ENCODE measurements at places on chromosomes 16 and 17.

- no peak for DNase-seq
These were observed 4.3 kb upstream of the C16orf92 start for GRCh38 chr16:30018731-30019158.

- no peak for DNase-seq
These were observed 13.1 kb downstream of the ABCA9 start for GRCh38 chr17:69047368-69048263.

- DNase-seq = no peak
These were observed 1.3 kb upstream of the CDK5R1 start for GRCh38 chr17:32485261-32486110.

- no peak for DNase-seq
These were observed 112.1 kb downstream of the SNX11 start for GRCh38 chr17:48219617-48220016.

GRCh38 chr17:17752821-17753321 lies 71.6 kb downstream of the RAI1 start:
- DNase-seq = no peak

DNA sequence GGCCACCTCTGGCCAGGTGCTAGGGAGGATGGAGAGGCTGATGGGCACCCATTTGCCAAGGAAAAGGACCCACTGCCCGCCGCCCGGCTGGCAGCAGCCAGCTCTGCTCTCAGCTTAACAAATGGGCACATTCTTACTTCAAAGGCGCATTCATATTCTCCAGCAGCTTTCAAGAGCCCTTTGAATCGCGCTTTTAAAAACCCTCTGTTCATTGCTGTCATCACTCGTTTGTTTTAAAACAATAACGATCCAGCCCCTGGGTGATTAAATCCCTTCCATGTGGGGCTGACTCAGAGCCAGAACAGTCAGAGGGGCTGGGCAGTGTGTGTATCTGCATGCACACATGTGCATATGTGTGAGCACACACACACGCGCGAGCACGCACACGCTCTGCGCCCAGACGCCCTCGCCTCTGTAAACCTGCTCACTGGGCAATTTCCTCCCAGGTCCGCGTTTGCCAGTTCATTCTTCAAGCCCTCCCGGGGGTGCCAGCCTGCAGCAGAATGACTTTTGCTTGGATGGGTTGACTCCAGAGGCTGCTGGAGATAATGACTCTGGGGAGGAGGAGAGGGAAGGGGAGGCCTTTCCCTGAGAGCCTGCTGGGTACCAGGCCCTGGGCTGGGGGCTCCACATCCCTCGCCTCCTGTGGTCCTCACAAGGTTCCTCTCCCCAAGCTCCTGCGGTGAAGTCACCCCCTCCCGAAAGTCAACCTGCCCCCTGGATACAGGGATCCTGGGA lies 133.1 kb downstream of the SDK2 start:
- DNase-seq = no peak

- DNase-seq = no peak
These were observed 216.5 kb downstream of the NTN1 start for GRCh38 chr17:9237661-9238301.

DNA sequence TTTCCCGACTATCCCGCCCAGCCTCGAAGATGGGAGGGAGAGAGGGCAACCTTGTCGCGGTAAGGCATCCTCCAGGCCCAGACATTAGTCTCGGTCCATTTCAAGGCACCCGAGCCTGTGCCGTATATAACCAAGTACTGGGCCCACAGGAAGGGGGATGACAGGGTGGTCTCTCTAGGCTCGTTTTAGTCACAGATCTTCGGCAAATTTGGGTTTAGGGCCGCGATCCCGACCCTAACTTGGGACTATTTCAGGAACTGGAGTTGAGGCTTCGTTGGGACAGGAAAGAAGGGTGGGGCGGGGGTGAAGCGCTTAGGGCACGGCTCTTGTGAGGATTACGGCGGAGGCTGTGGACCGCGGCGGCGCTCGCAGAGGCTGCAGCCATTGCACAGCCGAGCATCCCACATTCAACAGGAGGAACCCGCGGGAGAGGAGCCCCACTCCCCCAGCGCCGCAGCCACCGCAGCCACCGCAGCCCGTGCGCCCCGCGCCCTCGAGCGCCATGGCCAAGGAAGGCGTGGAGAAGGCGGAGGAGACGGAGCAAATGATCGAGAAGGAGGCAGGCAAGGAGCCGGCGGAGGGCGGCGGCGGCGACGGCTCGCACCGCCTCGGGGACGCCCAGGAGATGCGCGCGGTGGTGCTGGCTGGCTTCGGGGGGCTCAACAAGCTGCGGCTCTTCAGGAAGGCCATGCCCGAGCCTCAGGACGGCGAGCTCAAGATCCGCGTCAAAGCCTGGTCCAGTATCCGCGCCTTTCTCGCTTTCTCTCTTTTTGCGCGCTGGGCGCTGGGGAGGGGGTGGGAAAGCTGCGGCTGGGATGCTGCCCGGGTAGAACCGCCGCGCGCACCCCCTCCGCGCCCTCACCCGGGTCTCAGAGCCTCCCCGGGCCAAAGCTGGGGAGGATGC lies at the start of gene VAT1L:
VAT1L (plus strand) TSS at position 384 of the 904 bp plus-strand sequence; CDS start at position 503, 119 bp downstream.
- DNase-seq = no peak

GRCh38 chr17:73553311-73553710 lies 90.9 kb downstream of the SDK2 start:
- no peak for DNase-seq

DNA sequence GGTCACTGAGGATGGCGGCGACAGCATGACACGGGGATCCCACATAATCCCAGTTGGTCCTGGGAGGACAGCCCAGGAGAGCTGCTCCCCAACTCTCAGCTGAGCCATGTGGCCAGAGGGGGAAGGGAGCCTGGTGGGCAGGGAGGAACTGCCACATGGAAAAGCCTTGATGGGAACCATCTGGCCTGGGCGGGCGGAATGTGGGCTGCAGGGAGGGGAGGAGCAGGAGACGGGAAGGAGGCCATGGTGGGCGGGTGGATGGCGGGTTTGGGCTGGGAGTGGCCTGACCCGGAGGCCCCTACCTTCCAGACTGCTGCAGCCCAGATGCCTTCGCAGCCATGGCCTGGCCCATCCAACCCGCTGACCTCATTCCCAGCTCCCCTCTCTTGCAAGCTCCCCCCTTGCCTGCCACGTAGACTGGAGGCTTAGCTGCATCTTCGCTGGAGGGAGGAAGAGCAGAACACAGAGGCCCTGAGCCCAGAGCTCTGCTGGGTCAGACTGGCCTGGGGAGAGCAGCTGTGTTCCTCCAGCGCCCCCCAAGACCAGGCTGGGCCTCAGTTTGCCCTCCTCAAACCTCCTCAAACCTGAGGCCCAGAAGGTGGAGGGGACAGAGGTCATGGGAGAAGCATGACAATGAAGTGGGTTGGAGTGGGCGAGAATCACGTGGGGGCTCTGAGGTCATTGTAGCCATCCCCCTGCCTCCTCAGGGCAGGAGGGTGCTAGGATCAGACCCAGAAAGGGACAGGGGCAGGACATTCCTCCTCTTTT lies 8.2 kb upstream of the COL1A1 start:
- DNase-seq = no peak

- no peak for DNase-seq
These were observed 328.1 kb downstream of the C16orf95 start for GRCh38 chr16:86988920-86989696.

DNA sequence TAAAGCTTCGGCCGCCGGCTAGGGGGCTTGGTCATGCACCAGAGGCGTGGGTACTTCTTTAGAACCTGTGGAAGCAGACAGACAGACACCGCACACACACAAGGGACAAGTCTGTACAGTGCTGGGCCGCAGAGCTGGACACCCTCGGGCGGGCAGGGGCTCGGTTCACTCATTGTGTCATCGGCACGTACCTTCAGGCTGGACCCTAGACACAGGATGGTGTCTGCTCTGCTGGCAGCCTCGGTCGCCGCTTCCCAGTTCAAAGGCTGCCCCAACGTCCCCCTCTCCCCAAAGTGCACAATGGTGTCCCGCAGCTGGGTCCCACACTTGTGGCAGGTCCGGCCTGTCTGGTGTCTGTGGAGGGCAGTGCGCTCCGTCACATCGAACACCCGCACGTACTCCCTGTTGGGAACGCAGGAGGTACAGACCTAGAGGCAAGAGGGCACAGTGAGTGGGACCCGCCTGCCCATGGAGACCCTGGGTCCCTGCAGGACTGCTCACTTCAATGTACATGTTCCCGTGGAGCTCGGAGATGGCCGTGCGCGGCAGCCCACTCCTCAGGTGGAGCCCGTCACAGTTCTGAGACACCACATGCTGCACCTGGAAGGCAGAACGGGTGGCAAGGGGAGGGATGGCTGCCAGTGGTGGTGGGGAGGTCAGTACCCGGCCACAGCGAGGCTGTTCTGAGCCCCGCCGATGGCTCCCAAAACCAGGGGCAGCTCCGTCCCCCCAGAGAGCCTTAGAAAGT lies 3.1 kb upstream of the PCYT2 start:
- no peak for DNase-seq

DNA sequence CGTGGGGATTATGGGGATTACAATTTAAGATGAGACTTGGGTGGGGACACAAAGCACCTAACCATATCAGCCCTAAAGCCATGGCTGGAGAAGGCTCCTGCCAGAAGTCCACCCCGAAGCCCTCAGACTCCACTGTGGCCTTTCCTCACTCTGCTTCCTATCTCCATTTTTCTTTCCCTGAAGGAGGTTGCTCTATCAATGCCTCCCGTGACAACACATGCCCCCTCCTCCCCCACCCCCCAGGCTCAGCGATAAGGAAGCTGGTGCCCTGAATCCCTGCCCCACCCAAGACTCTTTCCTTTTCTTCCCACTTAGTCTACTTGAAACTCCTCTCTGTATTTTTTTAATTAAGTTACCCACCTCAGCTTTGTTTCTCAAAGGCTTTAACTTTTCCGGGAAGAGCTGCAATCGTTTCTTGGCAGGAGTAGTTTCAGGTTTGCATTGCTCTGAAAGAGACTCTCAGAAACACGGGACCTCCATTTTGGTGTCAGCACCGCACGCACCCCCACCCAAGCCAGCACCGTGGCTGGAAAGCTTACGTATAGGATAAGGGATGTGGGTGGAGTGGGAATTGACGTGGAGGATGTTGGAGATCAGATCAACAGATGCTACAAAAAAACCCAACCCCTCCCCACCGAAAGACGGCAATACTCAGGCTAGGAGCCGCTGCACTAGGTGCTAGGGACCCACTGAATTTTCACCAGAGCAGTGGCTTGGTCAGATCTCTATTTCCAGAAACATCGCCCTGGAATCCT lies 15.2 kb upstream of the CA4 start:
- peak; percentile 19 for DNase-seq

DNA sequence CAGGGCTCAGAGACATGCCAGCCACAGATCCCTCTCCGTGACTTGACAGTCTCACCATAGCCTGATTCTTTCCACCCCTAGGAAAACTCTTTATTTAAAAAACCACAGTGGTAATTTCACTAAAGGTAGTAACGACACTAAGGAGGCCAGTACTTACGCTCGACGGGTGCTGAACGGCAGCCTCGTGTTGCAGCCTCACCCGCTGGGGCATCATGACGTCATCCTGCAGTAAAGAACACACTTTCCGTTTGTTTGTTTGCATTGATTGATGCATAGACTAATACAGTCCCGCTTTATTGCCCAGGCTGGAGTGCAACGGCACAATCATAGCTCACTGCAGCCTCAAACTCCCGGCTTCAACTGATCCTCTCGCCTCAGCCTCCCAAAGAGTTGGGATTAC lies 65.1 kb upstream of the METRNL start:
- DNase-seq = no peak

DNA sequence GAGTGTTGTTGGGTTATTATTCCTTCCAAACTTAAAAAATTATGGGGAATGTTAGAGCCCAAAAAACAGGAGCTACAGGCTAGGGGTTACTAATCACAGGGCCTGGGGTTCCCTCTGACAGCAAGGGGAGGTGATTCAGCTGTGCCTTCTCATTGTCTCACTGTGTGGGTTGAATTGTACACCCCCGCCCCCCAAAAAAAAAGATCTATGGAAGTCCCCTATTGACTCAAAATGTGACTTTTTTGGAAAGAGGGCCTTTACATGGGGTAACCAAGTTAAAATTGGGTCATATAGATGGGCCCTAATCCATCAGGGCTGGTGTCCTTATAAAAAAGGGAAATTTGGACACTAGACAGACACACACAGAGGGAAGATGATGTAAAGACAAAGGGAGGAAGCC lies 190.2 kb downstream of the SOX9 start:
- DNase-seq = no peak

DNA sequence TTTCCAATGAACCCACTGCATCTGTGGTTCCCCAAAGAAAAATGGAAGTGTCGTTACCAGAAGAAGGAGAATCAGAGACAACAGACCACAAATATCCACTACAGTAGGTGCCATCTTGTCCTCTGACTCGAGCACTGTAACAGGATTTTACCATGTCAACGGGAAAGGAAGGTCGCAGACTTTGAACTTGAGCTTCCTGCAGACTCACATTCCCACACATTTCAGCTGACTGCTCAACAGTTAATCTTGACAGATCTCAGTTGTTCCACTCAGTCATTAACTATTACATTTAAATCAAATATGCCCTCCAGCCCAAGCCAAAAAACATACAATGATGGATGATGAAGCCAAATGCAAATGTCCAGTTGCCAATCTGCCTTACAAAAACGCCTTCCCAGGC lies 37.0 kb downstream of the GAS7 start:
- no peak for DNase-seq

DNA sequence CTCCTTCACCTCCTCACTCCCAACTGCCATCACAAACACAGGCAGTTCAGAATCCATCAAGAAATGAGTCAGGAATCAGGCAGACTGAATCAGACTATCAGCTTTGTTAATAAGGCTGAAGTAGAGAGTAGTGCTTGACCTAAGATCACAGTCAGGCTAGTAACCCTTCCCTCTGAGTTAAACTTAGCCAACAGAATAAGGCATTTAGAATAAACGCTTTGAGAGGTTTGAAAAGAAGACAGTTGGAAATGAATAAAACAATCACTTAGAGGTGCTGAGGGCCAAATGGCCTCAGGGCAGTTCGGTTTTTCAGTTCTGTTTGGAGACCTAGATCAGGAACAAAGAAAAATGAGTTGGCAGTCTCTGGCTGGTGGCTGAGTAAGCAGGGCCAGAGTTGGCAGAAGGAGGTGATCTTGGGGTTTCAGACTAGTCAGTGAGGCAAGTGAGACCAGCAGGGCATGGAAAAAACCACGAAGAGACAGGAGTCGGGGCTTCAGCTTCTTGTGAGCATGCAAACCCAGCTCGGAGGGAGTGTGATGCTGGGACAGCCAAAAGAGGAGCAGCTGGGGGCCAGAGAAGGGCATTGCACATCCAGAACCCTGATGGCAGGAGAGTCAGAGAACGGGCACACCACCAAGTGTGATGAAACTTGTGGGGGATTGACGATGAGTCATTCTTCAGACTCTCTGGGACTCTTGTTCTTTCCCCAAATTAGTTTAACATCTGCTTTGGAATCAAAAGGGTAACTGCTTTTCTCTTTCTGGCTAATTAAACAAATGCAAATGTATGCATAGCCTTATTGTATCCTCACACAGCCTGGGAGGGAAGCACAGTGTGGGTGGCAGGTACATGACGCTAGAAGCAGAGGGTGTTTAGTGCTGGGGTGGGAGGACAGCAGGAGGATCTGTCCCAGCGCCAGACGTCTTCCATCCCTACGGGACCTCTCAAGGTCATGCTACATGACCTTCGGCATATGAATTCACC lies 54.8 kb downstream of the SPECC1 start:
- no peak for DNase-seq

- no peak for DNase-seq
These were observed 111.5 kb upstream of the MPHOSPH6 start for GRCh38 chr16:82281544-82281943.

Measured in stimulated activated naive CD4-positive, alpha-beta T cell treated with Interleukin-2 at 50 U/mL for 16 hours (primary cell).